ENCODE measurements at places on chromosomes 7 and 10.

GRCh38 chr7:116354171-116354545, 143.8 kb downstream of the TES start:
- no peak for DNase-seq

DNA sequence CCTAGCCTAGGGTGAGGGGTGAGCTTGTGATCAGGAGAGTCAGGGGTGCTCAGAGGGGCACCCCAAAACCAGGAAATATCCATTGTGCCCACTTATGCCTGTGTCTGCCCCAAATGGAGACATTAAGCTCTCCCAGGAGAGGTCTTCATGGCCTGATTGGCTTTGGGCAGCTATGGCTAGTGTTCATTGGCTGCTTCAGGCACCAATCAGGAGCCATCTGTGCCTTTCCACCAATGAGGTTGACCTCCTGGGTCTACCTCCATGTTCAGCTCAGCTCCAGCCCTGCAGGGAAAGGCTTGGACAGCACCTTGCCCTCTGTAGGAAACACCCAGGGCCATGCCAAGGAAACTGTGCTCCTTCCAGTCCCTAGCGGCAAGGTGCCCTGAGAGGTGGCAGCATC, 23.9 kb upstream of the HSPB1 start:
- no peak for DNase-seq

DNA sequence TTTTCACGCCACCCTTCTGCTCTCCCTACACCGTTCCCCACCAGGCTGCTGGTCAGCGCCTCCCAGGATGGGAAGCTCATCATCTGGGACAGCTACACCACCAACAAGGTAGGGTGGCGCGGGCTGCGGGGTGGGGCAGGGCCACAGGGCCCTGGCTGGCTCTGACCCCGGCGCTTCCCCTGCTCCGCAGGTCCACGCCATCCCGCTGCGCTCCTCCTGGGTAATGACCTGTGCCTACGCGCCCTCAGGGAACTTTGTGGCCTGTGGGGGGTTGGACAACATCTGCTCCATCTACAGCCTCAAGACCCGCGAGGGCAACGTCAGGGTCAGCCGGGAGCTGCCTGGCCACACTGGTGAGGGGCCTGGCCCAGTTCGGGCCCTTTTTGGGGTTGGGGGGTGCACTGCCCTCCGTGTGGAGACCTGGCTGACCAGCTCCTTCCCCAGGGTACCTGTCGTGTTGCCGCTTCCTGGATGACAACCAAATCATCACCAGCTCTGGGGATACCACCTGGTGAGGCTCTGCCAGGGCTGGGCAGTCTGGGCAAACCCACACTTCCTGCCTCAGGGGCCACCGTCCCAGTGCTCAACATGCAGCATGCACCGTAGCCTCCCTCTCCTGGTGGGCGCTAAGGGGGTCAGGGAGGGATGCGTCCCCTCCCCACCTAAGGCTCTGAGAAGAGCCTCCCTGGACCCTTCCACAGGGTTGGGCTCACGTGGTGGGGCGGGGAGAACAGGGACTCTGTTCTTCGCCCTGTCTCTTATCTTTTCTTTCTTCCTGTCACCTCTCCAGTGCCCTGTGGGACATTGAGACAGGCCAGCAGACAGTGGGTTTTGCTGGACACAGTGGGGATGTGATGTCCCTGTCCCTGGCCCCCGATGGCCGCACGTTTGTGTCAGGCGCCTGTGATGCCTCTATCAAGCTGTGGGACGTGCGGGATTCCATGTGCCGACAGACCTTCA, 4.0 kb downstream of the GNB2 start:
- no peak for DNase-seq

GRCh38 chr7:111532625-111533024, 29.7 kb downstream of the IMMP2L start:
- DNase-seq, result no peak

- DNase-seq, result peak; percentile 40
Observed at GRCh38 chr10:132257271-132257670, 50.5 kb downstream of the STK32C start.

All from suppressor macrophage treated with lipopolysaccharide for 4 hours (primary cell).